ACHN (cell line): ENCODE measurements at places on chromosomes 5 and 9.

GRCh38 chr5:41071975-41072374, 833 bp upstream of the MROH2B start:
- DNase-seq: no peak

DNA sequence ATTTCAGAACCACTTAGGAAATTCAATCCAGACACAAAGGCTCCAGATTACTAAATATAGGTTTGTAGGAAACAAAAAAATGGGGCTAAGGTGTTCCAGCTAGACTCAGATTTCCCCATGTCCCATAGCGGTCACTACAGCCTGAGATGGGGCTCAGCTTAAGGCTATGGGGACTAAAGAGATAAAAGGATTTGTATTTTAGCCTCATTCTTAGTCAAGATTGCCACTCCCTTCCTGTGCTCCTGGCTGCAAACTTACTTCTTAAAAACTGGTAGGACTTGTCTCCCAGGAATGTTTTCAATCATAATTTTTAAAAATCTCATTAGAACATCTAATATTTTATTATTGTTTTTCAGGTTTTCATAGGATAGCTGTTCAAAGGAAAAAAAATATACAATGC, 253.8 kb upstream of the DAB2 start:
- no peak for DNase-seq

DNA sequence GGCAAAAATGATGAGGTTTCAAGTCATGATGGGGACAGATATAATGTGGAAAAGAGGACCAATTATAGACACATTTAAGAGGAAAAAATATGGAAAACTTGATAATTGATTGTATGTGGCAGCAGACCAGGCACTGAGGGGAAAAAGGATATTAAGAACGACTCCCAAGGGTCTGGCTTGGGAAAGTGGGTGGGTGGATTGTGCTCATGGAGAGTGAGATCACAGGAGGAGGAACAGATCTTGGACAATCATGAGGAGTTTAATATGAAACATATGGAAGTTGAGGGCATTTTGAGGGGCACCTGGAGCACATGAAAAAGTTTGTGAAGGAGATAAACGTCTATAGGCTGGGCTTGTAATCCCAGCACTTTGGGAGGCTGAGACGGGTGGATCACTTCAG, 454.3 kb upstream of the KLF4 start:
- no peak for DNase-seq

- DNase-seq: no peak
Observed at GRCh38 chr5:107680799-107681198, 10.1 kb upstream of the EFNA5 start.

- no peak for DNase-seq
Observed at GRCh38 chr5:90056911-90057705, 352.4 kb downstream of the CETN3 start.

DNA sequence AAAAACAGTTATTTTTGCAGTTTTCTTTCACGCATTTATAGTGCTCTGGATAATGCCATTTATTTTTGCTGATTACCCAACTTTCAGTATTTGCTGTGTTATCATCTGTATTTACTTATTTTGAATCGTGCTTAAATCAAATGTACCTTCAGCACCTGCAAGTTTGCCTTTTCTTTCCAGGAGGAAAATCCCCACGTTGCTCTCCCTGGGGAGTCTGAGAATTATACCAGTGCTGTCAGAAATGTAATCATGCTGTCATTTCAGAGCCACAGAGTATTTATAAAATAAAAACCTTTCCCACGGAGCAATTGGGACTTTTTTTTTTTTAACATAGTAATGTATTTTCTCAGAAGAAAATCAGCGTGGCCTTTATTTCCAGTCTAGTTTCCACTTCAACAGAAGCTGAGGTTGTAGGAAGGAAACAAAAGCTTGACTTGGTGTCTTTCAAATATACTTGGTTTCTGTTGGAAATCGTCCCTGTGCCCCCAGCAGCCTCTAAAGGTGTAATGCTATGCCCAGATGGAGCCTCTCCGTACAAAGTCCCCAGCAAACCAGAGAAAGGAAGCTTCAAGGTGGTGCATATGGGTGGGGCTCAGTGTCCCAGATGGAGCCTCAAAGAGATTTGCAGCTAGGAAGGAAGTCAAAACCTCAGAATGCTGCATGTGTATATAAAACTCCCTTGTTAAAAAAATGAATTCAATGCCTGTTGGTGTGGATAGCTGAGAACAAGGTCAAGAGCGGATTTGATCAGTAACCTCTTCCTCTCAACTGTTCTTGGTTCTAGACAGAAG, 2.1 kb downstream of the GPR150 start:
- DNase-seq: no peak

DNA sequence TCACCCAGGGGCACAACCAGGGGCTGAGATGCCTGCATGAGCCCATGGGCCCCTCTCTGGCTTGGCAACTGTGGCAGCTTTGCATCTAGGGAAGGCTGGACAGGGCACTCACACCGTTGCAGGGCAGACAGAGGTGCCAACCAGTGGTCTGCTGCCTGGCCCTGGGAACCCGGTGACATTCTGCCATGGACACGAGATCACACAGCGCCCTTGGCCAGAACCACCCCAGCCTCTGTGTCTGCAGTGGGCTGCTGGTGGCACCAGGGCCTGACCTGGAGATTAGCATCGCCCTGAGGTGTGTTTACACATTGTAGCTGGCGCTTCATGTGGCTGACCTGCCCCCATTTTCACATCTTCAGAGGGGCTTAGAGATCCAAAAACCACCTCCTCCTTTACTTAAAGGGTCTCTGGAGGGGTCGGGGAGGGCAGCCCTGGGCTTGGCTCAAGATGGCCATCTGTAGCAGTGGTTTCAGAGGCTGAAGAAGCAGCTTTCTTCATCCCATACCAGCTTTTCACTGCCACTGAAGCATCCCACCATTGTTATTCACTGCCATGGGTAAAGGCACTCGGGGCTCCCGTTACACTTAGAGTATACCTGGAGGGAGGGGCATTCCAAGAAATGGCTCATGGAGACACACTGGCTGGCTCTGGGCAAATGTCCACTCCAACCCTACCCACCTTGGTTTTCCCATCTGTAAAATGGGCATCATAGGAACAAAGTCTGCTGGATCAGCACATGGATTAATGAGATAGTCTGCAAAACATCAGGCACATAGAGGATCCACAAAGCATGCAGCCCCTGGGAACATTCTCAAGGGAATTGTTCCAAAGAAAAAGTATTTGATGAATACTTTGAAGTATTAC, 11.4 kb downstream of the DCANP1 start:
- no peak for DNase-seq

DNA sequence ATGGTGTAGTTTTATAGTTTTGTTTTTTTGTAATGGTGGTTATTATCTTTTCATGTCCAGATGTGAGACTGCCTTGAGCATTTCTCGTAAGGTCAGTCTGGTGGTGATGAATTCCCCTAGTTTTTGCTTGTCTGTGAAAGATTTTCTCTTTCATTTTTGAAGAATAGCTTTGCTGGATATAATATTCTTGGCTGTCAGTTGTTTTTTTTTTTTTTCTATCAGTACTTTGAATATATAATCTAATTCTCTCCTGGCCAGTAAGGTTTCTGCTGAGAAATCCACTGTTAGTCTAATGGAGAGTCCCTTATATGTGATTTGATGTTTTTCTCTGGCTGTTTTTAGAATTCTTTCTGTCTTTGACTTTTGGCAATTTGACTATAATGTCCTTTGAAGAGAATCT, 106.9 kb downstream of the CARTPT start:
- no peak for DNase-seq
